ENCODE measurements at places on chromosomes 2 and 18.
A peak's percentile ranks its signal among the peaks of the same experiment; 100 is the strongest.

DNA sequence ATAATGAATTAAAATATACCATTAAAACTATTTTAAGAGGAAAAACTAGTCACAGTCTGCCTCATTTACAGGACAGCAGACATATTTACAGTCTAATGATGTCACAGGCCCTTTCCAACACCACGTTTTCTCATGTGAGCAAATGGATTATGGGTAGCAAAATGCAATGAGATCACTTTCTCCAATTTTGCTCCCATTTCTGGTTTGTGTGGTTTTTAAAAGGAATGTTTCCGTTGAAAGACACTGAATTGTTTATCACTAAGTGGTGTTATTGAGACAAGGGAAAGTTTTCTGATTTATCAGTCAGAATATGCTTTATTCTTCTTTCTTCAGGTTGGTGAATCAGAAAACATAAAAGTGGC is 11.4 kb upstream of the NR4A2 start:
- no peak for DNase-seq

- no peak for DNase-seq
Measured at GRCh38 chr18:75283731-75284130, 73.1 kb downstream of the TSHZ1 start.

DNA sequence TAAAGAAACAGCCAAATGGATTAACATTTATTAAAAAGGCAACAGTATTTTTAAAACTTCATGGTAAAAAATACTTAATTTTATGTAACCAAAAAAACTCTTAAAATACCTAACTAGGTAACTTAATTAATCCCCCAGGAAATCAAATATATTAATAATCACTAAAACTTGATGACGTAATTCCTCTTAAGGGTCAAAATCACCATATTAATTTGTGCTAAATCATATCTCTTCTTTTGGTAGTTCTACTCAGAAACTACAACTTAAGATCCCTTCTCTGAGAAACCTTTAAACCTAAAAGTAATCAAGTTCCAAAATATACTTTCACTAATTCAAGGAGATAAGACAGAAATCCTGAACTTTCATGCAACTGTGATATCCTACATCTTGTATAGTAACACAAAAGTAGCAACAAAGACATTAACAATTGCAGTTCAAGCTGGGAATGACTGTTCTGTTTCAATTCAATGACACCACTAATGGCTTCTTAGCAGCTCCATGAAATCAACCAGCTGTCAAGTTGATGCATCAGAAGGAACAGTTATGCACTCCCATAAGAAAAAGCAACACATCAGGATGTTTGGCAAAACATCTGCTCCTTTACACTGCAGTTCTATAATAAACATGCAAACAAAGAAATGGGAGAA is 4.0 kb downstream of the BAZ2B start:
- DNase-seq: peak; percentile 17

DNA sequence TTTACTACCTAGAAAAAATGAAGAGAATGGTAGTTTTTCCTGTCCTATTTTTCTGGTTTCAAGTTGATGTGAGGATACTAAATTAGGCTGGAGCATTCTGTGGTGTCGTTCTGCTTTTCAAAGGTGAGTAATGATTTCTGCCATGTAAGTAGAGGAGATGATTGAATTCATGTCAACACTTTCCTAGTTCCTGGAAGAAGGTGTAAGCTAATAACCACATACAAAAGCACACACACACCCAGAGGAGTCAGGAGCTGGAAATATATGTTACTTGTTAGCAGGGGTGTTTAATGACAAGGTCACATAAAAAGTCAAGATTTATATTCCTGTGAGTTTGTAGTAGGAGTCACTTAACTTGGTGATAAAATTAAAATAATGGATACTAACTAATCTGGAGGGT is 172.1 kb downstream of the TMX3 start:
- no peak for DNase-seq

DNA sequence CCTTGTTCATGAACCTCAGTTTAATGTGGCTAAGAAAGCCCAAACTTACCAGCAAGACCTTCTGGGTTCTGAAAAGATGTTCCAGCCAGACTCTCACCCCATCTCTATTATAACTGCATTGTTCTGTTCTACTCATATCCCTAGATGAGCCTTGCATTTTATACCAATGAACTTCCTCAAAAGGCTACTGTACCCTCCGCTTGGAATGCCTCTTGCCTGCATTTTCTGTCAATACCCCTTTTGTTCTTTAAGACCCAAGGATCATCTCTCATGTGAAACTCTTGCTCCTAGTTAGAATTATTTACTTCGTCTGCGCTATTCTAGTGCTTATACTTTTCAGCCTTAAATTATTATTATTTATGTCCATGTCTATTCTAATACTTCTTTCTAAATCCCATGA is 181.5 kb downstream of the MYO3B start:
- DNase-seq: no peak

DNA sequence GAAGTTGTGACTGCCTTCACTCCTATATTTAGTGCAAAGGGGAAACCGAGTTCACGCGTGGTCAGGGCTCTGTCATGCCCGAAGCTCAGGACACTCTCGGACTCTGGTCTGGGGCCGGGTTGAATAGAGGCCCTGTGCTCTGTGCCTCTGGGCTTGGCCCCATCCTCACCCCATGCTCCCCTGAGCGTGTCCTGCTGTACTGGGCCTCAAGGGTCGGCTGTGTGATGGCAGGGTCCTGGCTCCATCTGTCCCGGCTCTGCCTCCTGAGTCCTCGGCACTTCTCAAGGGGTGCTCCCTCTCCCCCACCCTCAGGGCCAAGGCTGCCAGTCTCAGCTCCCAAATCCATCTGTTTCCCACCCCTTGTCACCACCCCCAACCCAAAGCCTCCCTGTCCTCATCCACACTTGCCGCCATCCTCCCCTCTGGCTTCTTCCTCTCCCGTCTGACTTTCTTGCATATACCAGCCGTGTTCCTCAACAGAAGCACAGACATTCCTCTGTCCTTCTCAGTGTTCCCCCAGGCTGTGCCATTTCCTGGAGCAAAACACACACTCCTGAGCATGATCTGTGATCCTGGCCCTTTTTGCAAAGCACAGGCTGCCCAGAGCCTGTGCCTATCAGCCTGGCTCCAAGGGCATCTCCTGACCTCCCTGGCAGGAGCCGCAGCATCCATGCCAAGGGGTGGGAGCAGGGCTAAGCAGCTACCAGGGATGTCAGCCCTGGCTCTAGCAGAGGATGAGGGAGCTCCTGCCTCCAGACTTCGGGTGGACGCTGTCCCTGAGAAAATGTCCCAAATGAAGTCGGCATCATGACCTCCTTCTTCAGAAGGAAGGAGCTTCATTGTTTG is 64.2 kb upstream of the OTOS start:
- DNase-seq: no peak

GRCh38 chr2:125559186-125559585 is 1096.8 kb upstream of the GYPC start:
- DNase-seq: no peak

DNA sequence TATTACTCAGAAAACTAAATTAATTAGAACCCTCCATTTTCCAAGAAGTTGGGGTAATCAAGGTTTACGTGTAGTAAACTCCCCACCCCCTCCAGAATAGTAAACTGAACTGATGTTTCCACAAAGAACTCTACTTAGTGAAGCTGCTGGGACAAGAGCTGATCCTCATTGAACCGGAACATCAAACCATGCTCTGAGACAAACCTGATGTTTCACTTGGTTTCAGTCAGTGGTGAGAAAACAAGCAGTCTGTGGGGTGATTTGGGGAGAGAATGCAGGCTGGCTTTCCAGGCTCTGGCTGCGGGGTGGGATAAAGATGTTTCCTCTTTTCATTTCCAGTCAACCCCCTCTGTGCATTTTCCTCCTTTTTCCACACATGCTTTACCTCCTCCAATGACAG is 38.2 kb downstream of the CELF4 start:
- no peak for DNase-seq

DNA sequence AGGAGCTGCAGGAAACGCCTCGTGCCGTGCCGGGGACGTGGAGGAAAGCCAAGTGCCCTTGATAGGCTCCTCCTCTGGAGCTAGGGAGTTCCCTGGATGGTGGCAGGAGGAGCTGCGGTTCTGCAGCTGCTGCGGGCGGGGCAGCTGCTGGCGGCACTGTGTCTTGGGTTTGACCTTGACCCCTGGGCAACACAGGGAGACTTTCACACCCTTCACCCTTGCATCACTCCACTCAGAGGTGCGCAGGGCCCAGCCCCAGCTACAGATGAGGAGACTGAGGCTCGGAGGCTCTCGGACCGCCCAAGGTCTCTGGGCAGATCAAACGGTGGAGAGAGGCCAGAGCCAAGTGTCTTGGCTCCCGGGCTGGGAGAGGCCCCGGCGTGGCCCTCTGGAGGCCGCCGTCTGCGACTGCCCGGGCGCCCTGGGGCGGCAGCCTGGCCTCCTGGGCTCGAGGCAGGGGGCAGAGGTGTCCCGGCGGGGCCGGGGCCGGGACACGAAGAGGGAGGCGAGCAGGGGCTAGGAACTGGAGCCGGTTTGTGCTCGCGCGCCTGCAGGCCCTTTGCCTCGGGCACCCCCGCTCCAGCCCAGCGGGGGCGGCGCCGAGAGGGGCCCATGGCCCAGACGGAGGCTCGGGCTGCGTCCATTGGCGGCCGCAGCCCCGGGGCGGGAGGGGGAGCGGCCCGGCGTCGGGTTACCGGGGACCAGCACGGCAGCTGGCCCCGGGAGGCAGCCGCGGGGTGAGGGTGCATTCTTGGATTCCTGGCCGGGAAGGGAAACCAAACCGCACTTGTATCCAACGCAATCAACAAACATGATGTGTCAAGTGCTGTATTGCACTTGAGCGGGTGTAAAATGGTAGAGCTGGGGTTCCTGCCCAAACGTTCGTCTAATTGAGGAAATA is 129.6 kb upstream of the SLC1A4 start:
- peak; percentile 85 for DNase-seq

- no peak for DNase-seq
Measured at GRCh38 chr2:173159791-173160463, 84.3 kb downstream of the MAP3K20 start.

- DNase-seq: no peak
Measured at GRCh38 chr2:100242891-100243619, 79.2 kb downstream of the LONRF2 start.

- DNase-seq: no peak
Measured at GRCh38 chr2:177201919-177202346, 10.7 kb upstream of the HNRNPA3 start.

- DNase-seq: no peak
Measured at GRCh38 chr18:79643054-79643984, 36.3 kb upstream of the CTDP1 start.

DNA sequence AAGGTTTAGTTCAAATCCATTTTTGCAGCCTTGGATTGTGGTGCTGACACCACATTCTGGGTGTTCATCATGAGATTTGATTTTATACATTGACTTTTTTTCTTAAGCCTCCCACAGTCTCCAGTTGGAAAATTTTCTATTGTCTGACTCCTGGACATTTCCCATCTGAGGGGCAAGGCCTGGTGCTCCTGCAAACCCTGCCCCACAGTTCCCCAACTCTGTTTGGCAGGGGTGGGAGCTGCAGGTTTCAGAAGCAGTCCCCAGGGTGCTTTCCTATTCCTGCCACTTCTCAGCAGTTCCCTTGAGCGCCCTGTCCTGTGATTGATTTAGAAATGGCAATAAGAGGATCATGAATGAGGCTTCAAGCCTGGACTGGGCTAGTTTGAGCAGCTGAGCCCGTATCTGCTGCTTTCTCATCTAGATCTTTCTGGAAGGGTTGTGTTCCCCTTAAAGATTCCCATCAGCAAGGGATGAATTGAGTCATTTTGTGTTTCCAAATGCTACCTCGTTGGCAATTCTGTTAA is 77.0 kb downstream of the CIB4 start:
- DNase-seq: no peak

GRCh38 chr2:43032213-43033015 is 194.0 kb downstream of the ZFP36L2 start:
- no peak for DNase-seq

DNA sequence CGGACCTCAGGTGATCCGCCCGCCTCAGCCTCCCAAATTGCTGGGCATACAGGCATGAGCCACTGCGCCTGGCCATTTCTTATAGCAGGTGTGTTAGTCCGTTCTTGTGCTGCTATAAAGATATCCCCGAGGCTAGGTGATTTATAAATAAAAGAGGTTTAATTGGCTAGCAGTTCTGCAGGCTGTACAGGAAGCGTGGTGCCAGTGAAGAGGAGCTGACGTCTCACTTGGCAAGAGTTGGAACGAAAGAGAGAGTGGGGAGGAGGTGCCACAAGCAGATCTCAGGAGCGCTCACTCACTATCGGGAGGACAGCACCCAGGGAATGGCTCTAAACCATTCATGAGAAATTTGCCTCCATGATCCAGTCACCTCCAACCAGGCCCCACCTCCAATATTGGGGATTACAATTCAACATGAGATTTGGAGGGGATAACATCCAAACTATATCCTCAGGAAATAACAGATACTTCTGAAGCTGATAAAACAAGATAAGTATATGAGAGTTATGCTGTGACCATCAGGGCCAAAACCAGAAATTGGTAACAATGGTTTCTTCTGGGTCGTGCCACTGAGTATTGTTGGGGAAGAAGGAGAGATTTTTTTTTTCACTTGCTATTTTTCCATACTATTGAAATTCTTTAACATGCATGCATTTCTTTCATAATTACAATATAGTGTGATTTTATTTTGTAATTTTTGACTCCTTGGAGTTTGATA is 7.4 kb upstream of the RMC1 start:
- DNase-seq: no peak

DNA sequence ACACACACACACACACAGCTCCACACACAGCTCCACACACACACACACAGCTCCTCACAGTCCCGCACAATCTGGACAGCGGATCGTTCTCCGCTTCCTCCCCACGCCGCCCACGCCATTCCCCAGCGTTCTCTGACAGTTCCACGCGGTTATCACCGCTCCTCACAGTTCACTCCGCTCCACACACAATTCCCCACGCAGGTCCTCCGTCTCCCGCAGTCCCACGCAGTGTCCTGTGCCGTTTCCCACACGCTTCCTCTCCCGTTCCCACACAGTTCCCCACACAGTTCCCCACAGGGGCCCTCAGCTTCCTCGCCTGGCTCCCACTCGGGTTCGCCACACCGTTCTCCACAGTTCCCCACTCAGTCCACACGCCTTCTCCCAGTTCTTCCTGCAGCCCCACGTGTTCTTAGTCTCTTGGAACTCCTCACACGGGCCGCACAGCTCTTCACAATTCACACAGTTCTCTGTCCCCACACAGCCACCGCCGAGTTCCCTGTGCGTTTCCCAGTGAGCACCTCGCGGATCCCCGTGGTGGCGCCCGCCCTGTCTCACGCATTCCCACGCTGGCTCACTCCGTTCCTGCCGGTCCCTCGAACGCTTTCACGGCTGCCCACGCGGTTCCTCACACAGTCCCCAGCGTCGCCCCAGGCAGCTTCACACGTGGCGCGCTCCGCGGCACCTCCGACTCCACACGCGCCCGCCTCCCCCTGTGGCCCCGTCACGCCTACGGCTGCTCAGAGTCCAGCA is 38.4 kb downstream of the KIF1A start:
- no peak for DNase-seq

DNA sequence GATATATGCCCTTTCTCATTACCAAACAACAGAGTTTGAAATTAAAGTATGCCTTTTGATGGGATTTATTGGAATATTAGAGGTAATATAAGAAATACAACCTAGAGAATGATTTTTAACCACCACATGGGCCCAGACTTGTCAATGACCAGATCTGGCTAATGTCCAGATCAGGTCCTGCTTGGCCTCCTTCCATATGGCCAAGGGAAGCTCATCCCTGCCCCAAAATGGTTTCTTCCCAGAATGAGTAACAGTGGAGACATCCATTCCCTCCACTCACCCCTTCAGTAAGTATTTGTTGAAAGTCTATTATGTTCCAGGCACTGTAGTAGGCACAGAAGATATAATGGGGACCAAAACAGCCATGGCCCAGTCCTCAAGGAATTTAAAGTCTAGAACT is 54.9 kb downstream of the ANTXR1 start:
- DNase-seq: no peak

GRCh38 chr2:109331081-109331480 is 202.1 kb downstream of the SH3RF3 start:
- DNase-seq: no peak

- DNase-seq: no peak
Measured at GRCh38 chr18:35514752-35515459, 17.1 kb upstream of the INO80C start.

All from NCI-H187 treated with DMSO at 0.1 percent for 48 hours (cell line).